ENCODE measurements at places on chromosomes 11 and 22.

- DNase-seq = no peak
These were observed 210.7 kb downstream of the METTL15 start for GRCh38 chr11:28318871-28319270.

- no peak for DNase-seq
These were observed 89.4 kb upstream of the VPREB1 start for GRCh38 chr22:22155146-22155545.

DNA sequence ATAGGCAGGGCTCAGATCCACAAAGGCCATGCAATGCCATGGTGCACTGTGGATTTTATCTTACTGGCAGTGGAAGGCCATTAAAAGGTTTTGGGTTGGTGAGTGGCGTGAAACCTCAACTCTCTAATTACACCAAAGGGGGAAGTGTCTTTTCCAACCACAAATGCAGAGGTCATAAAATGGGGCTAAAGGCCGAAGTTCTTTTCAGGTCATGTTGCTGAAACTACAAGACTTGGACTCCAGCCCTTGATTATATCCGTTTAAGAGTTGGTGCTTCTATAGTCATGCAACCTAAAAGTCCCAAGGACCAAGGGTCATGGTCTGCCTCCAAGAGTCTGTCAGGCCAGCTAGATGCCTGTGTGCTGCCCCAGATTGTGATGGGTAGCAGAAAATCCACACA lies 434.3 kb downstream of the RAB38 start:
- no peak for DNase-seq

- DNase-seq = peak; percentile 80
These were observed 4.5 kb downstream of the TMEM134 start for GRCh38 chr11:67464411-67465188.

- no peak for DNase-seq
These were observed 106.0 kb upstream of the ASPHD2 start for GRCh38 chr22:26323013-26323412.

- no peak for DNase-seq
These were observed 41.4 kb upstream of the NFAM1 start for GRCh38 chr22:42473484-42474193.

- DNase-seq = no peak
These were observed 10.8 kb downstream of the ST14 start for GRCh38 chr11:130170345-130170744.

All from activated naive CD8-positive, alpha-beta T cell treated with anti-CD3 and anti-CD28 coated beads, Interleukin-2, amount 50 U/mL, for 16 hours (primary cell).